ENCODE measurements at places on chromosomes 5 and 9.

DNA sequence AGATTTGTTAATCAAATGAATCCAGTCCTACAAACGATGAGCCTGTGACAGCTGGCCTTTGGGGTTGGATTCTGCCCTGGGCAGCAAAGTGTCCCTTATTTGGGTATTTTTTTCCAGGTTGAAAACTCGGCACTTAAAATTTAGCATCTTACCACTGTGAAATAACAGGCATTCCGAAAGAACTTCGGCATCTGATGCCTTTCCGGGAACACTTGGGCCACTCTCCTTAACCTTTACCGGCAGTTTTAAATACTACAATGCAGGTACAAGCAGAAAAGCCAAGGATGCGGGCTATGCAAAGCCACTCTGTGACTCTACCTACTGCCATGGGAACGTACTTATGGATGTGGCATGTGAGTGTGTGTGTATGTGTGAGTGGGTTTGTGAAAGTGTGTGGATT lies 1.0 kb upstream of the RASGRF2 start:
- DNase-seq, result no peak

DNA sequence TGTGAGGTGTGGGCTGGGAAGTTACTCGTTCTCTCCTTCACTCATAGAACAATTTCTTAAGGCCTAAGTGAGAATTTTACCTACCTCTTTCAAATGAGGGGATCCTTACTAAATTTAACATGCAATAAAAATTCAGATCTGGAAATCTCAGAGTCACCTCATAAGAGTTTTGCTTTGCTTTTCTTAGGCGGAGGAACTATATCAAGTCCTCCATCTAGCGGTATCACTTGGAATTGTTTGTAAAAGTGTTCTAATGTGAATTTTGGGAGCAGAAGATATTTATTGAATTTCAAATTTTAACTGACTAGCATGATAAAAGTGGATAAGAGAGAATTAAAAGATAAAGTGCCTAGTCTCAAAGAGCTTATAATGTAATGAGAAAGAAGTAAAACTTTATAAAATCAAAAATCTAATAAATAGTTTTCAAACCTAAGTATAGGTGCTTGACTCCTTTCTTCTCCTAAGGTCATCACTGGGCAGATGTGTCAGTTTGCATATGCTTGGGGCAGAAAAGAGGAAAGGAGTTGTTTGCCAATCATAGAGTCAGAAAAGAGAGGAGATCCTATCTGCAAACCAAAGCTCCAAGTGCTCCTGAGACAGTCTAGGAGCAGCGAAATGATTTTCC lies 145.7 kb upstream of the DAB2 start:
- DNase-seq, result peak; percentile 63

DNA sequence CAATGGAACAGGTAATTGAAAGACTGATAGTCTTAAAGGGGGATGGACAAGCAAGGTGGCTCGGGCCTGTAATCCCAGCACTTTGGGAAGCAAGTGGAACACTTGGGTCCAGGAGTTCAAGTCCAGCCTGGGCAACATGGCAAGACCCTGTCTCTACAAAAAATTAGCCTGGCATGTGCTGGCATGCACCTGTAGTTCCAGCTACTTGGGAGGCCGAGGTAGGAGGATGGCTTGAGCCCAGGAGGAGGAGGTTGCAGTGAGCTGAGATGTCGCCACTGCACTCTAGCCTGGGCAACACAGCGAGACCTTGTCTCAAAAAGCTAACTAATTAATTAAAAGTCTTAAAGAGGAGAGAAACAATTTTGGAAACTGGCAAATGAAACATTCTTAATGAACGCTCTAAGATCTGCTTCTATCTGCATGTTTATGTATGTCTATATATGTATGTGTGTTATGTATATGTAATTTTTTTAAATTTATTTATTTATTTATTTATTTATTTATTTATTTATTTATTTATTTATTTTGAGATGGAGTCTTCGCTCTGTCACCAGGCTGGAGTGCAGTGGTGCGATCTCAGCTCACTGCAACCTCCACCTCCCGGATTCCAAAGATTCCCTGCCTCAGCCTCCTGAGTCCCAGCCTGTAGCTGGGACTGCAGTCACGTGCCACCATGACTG lies 80.6 kb downstream of the SFXN1 start:
- no peak for DNase-seq

GRCh38 chr5:116632890-116633289 lies 58.3 kb upstream of the SEMA6A start:
- no peak for DNase-seq

DNA sequence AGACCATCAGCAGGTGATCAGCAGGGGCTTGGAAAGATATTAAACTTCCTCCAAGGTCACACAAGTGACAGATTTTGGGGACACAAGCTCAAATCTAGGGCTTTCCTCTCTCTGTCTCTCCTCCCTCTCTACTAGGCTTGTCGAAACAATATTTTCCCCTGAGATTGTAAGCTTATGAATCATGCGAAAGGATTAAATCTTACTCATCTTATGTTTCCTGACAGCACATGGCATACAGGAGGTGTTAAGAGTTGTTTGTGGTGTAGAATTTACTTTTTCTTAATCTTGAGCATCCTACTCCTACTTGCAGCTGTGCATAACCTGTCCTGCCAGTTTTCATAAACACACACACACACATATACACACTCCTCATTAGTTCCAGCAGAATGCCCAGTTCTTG lies 186.3 kb downstream of the MARCHF11 start:
- DNase-seq, result no peak

DNA sequence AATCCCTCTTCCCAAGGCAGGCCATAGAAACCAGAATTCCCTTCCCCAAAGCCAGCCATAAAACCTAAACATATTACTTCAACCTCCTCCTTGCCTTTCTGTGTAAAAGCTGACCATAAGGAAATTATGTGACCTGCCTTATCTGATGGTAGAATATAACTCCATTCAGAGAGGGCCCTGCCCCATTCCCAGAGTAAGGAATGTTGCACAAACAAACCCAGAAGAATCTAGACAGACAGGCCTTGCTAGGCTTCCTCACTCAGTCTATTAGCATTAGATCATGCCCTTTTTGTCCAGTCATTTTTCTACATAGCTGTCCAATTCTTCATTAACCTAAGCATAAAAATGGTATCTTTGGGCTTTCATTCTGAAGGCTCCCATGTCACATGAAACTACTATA lies 17.8 kb upstream of the IFNB1 start:
- no peak for DNase-seq

- no peak for DNase-seq
Observed at GRCh38 chr5:141716009-141716408, 34.0 kb upstream of the ARAP3 start.

- DNase-seq, result no peak
Observed at GRCh38 chr9:34587271-34587670, 2.3 kb downstream of the CNTFR start.

- no peak for DNase-seq
Observed at GRCh38 chr5:23302438-23302837, 205.0 kb upstream of the PRDM9 start.

- DNase-seq, result no peak
Observed at GRCh38 chr5:58440901-58441460, 18.9 kb downstream of the PLK2 start.

DNA sequence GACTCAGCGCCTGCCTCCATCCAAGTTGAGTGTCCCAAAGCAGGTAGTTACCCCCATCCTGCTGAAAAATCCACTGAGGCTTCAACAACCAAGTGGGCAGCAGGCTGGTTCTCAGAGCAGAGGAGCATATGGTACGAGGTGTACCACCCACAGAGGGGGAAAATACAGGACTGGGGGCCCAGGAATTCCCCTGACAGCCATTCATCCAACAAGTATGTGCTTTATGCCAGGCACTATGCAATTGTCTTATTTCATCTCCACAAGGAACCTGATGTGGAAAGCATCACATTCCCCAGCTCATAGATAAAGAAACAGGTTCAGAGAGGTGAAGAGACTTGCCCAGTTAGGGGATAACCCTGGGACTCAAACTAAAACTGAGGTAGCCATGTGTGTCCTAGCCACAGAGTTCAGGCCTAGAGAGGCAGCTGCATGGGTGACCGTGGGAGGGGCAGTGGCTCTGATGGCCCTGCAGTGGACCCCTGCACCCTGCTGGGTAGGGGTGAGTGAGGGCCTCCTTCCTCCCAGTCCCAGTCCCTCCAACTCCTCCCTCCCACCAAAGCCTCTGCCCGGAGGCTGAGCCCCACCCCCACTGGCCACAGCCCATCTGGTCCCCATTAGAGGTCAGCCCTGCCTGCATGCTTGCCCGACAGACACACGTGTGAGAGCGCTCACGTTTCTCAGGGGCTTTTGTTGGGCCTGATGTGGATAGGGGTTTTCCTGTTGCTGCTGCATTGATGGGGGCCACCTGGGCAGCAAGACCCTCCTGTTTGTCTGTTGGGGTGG lies 11.5 kb downstream of the PDLIM4 start:
- no peak for DNase-seq

GRCh38 chr9:124765439-124765835 lies 5.7 kb downstream of the NR6A1 start:
- no peak for DNase-seq

- no peak for DNase-seq
Observed at GRCh38 chr5:154577416-154577815, 99.4 kb upstream of the HAND1 start.

- no peak for DNase-seq
Observed at GRCh38 chr9:69198521-69199220, 24.6 kb downstream of the TJP2 start.

- peak; percentile 36 for DNase-seq
Observed at GRCh38 chr5:86679529-86679928, 61.8 kb downstream of the COX7C start.

GRCh38 chr5:91670122-91670521 lies 287.0 kb upstream of the ARRDC3 start:
- no peak for DNase-seq

- no peak for DNase-seq
Observed at GRCh38 chr9:109483744-109484429, 14.2 kb downstream of the PTPN3 start.

Data from inflammatory macrophage treated with lipopolysaccharide for 4 hours (primary cell).